ENCODE measurements at places on chromosomes 12 and 14.

GRCh38 chr12:128015276-128015675 lies 251.7 kb upstream of the TMEM132C start:
- no peak for DNase-seq

GRCh38 chr14:24612196-24612595 lies 2.7 kb upstream of the GZMH start:
- DNase-seq, result peak; percentile 46

DNA sequence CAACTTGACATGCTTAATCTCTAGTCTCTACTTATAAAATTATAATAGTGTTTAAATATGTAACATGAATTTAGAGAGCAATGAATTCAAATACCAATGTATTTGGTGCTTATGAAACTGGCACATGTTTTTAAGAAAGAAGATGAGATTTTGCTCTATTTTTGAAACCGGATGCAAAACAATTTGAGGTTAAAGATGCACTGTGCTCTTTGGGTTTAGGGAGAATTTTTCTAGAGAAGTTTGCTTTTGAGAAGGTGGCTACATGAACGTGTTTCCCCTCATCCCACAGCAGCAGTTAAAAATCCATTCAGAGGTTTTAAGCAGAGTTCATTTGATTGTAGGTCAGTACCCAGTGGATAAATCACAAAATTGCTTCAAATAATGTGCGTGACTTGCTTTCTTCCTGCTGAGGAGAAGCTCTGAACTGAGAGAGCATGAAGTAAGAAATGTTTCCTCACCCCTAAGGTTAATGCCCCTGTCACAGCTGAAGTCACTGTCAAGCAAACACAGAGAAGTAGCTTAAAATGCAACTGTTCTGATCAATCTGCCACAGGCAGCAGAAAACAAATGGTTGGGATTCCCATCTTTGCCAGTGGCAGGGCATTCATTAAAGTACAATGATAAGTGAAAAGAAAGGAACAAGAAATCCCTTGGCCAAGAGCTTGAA lies 241.9 kb upstream of the SYT1 start:
- no peak for DNase-seq

DNA sequence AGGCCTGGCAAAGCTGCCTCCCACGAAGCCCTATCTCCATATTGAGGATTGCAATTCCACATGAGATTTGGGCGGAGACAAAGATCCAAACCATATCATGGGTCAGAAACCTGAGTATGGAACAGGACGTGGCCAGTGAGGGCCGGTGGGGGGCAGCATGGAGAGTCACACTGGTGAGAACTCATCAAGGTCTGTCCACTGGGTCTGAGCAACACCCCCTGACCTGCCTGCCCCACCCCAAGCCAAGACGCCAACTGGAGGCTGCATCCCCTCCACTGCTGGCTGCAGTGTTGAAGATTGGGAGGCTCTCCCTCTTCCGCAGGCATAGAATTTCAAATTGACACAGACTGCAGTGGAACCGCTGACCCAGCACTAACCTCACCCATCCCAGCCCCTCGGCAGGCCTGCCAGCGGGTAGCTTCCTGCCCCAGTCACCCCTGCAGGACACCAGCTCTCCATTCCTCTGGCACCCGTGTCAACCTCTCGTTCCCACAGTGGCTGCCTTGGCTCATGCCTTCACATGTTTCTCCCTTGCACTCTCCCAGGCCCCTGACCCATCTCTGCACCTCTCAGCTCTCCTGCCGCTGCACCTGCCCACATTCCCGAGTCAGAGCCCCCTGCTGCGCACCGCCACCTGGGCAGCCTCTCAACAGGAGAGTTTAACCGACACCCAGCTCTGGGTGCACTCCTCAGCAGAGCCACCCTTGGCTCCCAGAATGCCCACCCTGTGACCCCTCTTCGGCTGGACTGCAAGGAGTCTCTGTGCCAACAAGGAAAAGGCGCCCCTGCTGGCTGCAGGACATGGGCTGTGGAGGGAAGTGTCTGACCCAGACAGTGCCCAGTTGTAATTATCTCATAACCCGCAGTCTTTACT lies 45.2 kb upstream of the PPP2R5C start:
- DNase-seq, result no peak

DNA sequence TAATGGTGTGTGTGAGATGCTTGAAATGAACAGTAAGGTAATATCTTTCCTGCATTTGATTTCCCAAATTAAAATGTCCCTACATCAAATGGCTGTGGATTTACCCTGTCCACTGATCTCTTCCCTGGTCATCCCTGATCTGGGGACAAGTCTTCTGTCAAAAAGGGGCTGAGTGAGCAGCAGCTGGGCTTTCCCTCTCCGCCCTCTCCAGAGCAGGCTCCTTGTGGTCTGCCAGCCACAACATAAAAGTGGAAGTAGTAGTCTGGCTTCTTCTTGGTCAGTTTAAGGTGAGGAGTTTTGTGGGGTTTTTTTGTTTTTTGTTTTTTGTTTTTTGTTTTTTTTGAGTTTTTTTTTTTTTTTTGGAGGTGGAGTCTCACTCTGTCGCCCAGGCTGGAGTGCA lies 25.2 kb upstream of the PLXNC1 start:
- DNase-seq, result no peak

DNA sequence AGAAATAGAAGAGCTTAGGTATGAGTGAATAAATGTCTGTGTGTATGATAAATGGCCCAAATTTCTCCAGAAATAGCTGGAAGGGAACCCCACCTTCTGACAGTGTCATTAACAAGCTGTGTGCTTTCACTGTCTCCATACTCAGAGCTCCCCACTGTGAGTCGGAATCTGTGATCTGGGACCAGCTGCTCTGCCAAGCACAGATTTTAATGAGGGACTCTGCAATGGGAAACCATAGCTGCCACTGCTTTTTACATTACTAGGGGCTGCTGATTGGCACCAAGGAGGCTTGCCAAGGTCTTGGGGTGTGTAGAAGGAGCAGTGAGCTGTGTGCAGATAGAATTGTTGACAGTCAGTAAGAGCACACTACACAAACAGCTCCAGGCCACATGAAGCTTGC lies 244.2 kb upstream of the CCDC196 start:
- no peak for DNase-seq

DNA sequence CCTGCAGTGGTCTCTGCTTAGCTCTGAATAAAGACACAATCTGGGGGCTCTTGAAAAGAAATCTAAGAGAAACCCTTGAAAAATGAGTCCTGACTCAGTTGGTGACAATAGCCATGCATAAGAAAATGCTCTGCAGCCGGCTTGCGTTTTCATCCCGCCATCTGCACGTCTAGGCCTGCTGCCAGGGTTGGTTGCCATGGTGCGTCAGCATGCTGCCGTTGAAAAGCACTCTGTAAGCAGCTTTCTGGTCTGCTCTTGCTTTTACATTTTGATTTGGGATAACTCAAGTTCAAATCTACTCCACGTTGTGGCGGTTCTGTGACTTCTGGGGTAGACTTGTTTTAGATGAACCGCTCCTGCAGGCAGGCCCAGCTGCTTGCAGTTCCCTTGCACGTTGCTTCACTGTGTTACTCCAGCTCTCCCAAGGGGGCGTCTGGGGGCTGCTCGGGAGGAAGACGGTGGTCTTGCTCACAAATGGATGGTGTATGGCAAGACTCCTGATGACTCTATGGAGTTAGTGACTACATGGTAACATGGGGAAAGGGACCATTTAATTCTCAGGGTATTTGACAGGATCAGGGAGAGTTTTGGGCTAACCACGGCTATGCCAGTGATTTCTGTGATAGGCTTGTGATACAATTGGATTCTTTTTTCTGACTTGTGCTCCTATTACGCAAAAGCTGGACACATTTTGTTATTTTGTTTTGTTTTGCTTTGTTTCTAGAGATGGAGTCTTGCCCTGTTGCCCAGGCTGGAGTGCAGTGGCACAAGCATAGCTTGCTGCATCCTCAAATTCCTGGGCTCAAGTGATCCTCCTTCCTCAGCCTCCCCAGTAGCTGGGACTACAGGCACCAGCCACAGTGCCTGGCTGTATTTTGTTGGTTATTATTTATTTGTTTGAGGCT lies 15.8 kb downstream of the WNT5B start:
- DNase-seq, result peak; percentile 74

GRCh38 chr14:69241577-69241976 lies 18.4 kb upstream of the GALNT16 start:
- DNase-seq, result no peak

DNA sequence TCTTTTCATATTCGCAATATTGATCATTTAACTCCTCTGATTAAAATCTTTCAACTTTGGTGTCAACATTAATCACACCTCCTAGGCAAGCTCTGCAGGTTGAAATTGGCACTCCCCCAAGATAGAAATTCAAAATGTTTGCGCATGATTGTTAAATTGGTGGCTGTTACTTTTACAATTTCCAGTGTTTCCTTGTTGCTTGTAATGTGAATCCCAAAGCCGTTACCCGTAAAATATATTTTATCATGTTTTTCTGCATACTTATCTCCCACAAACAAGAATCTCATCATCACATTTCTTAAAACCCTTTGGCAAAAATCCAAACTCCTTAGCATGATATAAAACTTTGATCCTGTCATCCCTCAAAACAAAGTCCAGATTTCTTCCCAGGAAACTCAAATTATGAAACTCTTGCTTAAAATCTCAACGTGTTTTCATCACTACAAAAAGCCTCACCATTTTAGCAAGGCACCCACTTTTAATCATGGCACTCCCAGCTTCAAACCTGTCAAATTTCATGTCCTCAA lies 14.7 kb downstream of the RTL1 start:
- DNase-seq, result no peak

GRCh38 chr12:102484428-102484958 lies 4.1 kb upstream of the IGF1 start:
- peak; percentile 52 for DNase-seq

DNA sequence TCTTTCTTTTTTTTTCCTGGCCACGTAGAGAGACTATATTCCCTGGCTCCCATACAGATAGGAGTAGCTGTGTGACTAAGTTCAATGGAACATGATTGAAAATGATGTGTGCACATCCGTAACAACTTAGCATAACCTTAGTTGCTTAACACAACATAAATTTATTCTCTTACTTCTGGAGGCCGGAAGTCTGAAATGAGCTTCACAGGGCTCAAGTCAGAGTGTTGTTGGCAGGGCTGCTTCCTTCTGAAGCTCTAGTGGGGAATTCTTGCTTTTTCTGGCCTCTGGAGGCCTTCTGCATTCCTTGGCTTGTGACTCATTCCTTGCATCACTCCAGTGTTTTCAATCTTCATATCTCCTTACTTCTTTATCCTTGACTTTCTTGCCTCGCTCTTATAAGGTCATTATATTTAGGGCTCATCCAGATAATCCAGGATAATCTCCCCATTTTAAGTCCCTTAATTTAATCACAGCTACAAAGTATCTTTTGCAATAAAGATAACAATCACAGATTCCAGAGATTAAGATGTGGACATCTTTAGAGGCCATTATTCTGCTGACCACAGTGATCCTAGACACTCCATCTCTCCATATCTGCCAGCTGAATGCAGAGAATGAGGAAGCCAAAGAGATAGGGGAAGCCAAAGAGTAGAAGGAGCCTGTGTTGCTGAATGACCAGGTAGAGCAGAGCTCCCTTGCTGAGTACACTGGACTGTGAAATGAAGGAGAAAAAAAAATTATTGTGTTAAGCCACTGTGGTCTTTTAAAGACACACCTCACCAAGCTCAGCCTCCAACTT lies 21.0 kb upstream of the SNX6 start:
- peak; percentile 97 for DNase-seq

- no peak for DNase-seq
Observed at GRCh38 chr12:104460973-104461698, 4.4 kb downstream of the CHST11 start.

- DNase-seq, result peak; percentile 94
Observed at GRCh38 chr12:109477185-109477962, at the start of the genes KCTD10 and UBE3B. TSS of gene KCTD10 (minus strand) at chr12:109477300. CDS start at chr12:109477262, 38 bp downstream. TSS of gene UBE3B (plus strand) at chr12:109477634. CDS start at chr12:109483552, 5,918 bp downstream.

GRCh38 chr12:63298386-63298930 lies 147.5 kb upstream of the AVPR1A start:
- DNase-seq, result peak; percentile 15

GRCh38 chr12:117497407-117497806 lies 136.0 kb upstream of the NOS1 start:
- no peak for DNase-seq

All from epithelial cell of esophagus (primary cell).